ENCODE measurements at places on chromosomes 2 and 18.

DNA sequence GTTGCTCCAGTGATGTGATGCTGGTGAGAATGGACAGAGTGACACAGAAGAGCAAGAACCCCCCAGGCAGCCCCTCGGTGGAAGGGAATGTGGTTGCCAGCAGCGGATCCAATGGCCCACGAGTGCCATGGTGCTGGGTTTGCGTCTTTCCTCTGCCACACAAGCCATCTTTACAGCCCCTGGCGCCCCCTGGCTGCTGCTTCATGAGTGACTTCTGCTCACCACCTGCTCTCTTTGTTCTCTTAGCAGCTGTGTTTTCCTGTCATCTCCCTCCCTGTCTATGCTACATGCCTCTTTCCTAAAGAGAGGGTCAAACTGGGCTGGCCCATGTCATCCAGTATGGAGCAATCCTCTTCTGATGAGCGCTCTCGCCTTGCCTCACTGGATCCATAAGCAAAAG, 300.0 kb upstream of the SMIM21 start:
- DNase-seq: peak; percentile 44

DNA sequence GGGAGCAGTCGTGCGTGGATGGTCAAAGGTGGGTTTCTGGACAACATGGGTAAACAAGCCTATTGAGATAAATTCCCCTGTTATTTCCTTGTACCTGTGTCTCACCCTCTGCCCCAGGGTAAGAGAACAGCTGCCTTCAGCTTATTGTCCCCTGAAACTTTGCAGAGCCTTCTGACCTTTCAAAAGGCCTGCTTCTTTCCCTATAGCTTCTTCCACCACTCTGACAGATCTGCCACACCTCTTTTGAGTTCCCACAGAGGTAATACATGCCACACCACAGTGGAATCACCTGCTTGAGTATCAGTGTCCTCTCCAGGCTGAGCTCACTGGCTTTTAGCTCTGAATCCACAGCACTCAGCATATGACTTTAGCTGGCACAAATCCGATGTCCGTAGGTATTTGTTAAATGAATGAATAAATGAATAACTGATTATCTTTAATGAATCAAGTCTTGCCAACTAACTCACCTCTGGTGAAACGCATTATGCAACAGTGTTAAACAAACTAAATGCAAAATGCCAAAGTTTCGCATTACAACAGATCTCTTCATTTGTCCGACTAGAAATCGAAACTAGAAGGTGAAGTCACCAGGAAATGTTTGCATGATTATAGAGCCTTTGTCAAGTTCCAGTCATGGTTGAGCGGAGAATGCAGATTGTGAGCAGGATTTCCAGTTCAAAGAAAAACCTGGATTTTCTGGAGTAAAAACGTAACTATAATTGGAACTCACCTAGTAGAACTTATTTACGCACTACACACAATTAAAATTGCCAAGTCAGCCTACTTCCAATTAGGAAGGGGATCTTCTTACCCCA, 16.4 kb downstream of the DYNAP start:
- DNase-seq: no peak

DNA sequence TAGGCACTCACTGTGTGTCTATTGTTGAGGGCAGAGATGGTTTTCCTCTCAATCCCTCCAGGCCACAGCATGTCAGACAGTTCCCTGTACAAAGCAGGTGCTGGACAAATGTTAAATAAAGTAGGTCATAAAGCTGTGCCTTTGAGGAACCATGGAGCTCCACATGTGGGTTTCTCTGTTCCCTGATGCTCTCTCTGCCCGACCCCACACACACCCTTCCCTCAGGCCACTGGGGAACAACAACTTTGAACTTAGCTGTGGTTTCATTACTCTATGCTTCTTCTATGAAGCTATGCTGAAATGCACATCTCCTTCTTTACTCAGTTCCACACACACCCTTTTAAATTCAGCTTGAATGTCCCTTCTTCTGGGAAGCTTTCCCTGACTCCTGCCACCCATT, 415.3 kb downstream of the HRH4 start:
- no peak for DNase-seq

DNA sequence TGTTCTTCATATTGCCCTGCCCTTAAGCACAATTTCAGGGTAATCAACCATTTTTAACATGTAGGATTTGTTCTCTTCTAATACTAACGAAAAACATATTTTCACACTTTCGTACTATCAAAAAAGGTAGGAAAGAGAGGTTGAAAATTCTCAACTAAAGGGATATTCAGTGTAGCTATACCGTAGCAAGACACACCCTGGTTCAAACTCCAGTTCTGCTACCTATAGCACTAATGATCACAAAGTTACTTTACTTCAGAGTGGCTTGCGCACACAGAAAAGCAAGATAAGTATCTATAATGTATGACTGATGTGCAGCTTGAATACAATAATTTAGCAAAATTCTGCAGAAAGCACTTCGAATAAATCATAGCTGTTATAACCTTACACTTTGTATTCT, 125.8 kb upstream of the CD226 start:
- DNase-seq: no peak

- no peak for DNase-seq
These were observed 614.4 kb upstream of the GYPC start for GRCh38 chr2:126041391-126042047.

GRCh38 chr2:124530203-124530602, 505.1 kb downstream of the CNTNAP5 start:
- DNase-seq: no peak

DNA sequence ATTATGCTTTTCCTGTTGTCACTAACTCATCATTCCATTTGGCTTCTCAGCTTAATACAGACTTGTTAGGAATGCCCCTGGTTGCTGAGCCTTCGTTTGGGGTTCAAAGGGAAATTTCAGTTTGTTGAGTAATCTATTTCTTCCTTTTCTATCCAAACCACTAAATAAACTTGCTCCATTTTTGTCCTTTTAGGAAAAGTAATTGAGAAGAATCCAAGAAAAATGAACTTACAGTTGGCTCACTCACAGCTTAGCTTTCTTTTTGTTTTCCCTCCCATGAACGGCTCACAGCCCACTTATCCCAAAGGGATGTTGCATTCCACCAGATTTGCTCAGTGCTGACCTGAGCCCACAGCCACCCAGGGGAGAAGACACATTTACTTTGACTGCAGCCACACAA, 73.9 kb downstream of the SOX11 start:
- no peak for DNase-seq

DNA sequence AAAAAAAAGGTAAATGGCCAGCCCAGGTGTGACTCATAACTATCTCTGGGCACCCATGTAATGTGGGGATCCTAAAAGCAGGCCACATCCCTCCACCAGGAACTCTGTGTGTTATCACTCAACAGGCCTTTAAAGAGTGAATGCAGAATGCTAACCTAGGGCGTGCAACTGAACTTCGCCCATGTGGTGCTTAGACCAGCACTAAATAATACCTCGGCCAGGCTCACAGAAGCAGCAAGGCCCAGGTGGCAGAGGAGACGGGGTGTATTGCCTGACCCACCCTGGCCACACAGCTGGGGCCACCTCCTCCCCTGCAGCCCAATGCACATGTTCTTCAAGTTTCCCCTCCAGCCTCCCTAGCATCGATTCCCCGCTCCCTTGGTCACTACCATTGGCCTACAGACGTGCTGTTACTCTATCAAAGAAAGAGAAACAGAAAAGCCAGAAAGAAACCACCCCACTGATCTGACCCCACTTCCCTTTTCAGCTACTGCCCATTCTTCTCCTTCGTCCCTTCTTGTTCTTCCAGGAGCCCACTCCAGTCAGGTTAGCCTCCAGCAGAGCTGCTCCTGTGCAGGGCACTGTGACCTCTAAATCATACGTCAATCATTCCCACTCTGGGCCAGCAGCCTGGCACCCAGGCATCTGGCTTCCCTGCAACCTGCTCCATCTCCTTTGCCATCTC, 22.0 kb downstream of the FAM178B start:
- DNase-seq: no peak

- no peak for DNase-seq
These were observed 24.0 kb downstream of the IMMT start for GRCh38 chr2:86171295-86171694.

GRCh38 chr2:40283111-40283909, 168.6 kb downstream of the SLC8A1 start:
- DNase-seq: no peak

DNA sequence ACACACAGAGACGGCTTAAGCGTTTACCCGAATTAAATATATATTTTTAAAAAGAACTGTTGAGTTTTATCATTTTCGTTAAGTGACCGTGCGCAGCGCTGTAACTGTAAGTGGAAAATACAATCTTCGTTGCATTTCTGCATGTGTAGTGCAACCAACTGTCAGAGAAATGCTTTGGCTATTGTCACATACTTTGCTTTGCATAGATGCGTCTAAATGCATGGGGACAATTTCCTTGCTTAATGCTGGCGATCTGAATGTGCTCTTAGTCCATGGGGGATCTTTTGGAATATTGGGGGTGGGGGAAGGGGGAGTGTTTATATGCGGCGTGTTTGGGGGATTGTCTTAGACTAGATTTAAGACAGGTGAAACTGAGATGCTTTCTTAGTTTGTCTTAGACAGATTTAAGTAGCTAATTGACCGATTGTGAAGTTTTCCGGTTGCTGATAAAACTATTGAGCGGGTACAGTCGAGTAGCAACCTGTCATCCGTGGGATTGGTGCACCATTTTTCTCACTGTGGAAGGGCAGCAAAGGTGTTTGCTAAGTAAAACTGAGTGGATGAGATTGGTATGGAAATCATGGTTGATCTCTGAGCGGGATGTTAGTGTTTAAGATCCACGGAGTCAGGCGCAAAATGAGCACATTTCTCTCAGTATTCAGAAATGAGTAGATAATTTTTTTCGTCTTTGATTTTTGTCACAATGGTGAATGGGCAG, 476 bp downstream of the VSNL1 start:
- no peak for DNase-seq

DNA sequence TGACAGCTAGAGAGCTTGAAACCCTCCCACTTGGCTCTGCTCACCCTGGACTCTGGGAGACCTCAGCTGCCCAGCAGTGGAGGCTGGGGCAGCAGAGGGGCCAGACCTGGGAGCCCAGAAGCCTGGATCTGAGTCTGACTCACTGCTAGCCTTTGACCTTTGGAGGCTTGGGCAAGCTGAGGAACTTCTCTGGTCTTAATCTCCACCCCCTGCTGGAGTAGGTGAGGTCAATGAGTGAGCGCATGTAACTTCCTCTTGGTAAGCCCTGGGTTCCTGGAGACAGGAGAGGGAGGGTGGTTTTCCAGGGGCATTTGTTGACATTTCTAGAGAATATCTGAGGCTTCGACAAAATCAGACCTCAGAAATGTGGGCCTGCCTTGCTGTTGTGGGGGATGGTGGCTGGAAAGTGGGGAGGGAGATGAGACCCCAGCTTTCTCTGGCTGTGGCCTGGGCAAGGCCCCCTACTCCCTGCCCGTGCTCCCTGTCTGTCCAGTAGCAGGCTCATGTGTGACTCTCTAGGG, 73.0 kb upstream of the YWHAQ start:
- DNase-seq: no peak

- no peak for DNase-seq
These were observed 17.8 kb upstream of the DUSP19 start for GRCh38 chr2:183060571-183061231.

GRCh38 chr2:181946444-181947127, 39.1 kb upstream of the PPP1R1C start:
- DNase-seq: no peak

DNA sequence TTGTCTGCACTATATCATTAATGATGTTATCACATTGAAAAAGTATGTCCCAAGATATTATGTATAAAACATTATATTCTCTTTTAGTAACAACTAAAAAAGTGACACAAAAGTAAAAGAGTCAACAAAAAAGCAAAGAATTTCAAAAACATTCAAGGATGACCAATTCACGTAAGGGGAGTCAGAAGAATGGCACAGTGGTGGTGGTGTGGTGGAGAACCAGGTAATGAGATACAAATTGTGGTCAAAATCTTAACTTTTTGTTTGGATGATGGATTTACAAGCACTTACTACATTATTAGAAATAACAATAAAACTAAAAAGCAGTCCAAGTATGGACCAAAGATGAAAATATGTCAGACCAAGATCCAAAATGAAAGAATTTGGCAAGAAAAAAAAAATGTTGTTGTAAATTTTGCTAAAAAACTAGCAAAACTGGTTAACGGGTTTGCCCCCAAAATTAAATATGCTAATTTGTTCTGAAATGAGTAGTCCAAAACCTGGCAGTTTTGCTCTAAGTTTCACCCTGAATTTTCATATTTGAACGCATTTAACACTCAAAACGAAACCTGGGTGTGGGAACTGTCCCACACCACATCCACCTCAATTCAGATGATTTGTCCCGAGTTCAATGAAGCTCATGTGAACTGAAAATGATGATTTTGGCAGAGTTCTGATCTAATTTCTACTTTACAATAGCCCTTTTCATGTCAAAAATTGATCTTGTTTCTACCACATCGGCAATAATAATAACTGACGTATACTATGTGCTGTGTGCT, 135.8 kb downstream of the IKZF2 start:
- no peak for DNase-seq

- DNase-seq: no peak
These were observed 129.1 kb upstream of the MMADHC start for GRCh38 chr2:149716687-149717086.

DNA sequence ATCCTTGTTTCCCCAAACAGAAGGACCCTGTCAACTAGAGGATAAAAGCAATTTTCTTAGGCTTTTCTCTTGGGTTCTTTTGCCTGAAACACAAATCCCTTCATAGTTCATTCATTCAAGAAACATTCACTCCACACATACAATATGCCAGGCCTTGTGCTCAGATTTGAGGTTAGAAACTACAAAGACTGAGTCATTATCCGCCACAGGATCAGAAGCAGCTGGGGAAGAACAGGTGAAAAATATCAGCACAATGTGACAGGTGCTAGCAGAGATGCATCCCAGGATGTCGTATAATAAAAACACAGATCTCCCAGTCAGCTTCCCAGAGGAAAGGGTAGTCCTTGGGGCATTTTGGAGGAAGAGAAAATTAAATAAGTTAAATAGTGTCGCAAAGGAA, 172.4 kb downstream of the LRATD1 start:
- DNase-seq: no peak

DNA sequence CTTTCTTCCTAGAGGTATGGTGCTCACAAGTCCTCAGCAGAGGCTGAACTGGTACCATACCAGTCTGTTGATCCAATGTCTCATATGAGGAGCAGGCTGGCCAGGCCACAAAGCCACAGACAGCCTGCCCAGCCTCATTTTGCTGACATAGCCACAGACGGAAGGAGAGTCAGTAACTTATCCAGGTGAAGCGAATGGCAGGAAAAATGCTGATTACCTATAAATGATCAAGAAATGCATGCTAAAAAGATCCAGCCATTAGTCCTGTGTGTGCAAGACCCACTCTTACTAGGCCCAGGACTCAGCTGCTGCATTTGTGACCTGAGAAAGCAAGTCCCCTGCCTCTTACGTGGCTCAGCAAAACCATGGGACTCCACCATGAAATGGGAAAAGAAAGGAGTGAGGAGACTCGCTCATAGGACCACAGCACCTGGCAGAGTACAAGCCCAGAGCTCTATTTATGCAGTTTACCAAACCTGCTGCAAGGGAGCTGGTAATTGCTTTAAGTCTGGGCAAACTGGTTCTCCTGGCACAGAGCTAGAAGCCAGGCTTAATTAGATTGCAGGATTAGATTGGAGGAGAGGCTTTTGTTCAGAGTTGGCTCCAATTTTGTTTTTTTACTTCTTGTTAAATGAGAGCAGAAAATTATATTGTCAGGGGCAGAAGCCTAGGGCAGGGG, 19.0 kb downstream of the RHOB start:
- no peak for DNase-seq

GRCh38 chr18:49399003-49399402, 61.4 kb downstream of the DYM start:
- no peak for DNase-seq

Measured in tibial nerve (tissue), 4 donors.